ENCODE measurements at places on chromosomes 6 and 20.

DNA sequence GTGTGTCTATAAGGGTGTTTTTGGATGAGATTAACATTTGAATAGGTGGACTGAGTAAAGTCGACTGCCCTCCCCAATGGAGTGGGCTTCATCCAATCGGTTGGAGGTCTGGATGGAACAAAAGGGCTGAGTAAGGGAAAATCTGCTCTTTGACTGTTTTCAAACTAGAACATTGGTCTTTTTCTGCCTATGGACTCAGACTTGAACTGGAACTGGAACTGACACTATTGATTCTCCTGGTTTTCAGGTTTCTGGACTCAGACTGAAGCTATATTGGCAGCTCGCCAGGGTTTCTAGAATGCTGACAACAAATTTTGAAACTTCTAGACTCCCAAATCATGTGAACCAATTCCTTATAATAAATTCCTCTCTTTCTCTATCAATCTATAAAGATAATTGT is 498.9 kb upstream of the EPHA7 start:
- no peak for DNase-seq

DNA sequence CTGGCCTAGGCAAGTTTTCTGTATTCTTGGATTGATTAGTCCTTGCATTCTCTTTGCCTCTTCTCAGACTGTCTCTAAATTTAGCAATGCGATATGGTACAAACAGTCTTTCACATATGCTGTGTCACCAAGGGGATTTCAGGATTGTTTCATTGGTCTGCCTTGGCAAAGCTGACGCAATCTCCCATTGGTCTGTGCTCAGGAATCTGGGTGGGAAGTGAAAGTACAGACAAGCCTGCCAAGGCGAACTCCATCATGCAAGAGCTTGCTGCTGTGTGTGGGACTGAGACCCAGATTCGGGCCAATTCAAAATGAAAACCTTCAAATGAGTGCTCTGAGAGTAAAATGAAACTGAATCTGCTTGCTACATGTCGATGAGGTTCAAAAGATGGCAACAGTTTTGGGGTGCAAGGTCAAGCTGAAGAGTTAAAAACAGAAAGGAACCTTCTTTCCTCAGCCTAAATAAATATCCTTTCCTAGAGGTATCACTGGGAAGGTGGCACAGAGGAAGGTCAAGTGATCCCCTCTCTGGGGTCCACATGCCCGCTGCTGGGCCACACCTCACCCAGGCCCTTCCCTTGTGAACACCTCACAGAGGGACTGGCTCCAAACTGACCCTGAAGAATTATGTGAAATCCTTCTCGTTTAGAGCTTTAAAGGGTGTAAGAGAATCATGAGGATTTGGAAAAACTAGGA is 198.8 kb upstream of the PREP start:
- no peak for DNase-seq

DNA sequence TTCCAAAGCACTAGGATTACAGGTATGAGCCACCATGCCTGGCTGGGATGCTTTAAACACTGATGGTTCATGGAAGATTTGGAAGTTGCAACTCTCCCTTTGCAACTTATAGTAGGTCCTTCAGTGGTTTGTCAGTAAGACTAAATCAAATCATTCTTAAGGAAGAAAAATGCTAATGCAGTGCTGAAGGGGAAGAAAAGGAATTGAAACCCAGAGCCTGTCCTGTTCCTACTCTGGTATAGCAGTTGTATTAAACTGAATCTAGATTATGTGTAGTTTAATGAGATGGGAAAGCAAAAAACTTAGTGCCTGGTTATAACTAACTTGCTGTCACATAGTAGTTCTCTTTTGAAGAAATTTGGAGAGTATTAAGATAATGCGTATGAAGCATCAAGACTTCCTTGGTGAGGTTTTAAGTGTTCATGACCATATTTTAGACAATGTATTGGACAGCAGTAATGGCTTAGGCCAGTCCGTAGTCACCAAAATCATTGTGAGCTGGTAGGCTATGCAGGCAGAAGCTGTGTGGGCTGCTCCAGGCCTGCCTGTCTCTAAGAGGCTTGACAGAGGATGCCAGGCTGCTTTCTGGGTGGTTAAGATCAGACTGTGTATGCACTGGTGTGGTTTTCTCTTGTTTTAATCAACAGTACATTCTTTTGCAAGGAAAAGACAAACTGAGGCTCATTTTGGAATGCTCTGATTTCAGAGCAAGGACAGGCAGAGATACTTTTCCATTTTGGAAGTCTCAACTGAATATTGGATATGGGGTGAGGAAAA is 14.0 kb downstream of the PAQR8 start:
- DNase-seq = no peak

GRCh38 chr6:113774127-113774825 is 82.9 kb upstream of the MARCKS start:
- no peak for DNase-seq

DNA sequence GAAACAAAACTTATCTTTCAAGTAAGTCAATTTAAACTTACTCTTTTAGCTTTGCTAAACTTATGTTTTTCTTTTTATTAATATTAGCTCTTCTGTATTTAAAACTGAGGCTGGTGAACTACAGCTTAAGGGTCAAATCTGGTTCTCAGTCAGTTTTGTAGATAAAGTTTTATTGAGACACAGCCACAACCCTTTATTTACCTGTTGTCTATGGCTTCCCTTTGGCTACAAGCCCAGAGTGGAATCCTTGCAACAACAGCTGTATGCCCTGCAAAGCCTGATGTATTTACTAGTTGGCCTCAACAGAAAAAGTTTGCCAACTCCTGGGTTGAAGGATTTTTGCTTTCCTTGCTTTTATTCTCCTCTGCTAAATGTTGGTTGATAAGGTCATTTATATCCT is 491.4 kb upstream of the RNF217 start:
- DNase-seq = no peak

DNA sequence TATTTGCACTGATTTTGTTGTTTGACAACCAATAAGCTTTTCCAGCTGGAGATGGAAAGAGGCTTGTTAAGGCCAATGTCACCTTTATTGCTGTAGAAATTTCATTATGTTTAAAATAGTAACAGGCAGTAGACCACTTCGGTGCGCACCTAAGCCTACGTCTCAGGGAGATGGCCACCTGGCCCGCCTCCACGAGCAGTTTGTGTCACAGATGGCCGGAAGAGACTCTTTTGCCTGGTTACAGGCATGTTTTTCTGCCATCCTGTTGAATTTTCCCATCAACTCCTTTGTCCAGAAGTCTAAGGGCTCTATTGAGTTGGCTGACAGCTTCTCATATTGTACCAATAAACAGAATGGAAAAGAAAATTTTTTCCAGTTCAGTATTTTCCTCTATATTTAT is 51.0 kb downstream of the SLC9A8 start:
- no peak for DNase-seq

Measured in SW 1271 (cell line).